ENCODE measurements at places on chromosomes 12 and 14.

DNA sequence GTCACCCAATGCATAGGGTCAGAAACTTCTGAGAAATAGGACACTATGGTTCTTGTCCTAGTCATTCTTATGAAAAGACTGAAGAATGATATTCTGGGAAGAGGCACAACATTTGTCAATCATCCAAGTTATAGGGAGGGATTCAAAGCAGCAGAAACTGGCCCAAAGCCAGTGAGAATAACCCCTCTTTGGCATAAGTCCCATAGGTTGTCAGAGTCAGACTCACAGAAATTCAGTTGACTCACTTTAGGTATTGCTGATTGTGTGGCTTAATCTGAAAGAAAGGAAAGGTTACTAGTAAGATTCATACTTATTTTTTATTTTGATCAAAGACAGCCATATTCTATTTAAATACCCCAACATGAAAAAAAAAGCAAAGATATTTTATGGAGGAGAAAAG lies 151.0 kb downstream of the SRGAP1 start:
- DNase-seq, result no peak

GRCh38 chr12:119672194-119672593 lies 4.3 kb downstream of the PRKAB1 start:
- DNase-seq, result no peak

DNA sequence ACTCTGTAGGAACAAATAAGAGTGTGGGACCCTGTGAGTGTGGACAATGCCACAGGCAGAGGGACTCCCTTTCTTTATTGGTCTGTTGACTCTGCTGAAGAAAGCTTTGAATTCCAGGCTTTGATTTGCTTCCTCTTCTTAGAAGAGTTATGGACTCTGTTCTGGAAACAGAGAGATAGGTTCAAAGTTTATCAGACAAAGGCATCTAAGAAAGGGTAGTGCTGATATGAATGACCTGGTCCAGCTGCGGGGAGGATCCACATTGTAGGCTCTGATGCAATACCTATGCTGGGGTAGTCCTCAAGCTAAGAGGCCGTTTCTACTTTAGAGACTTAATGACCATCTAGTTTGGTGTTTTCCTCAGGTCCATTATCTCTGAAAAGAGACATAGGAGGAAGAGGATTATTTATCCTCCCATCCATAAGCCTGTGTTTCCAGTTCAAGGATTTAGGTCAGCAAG lies 10.7 kb upstream of the IKZF4 start:
- no peak for DNase-seq

- DNase-seq, result no peak
Measured at GRCh38 chr12:86379337-86379736, 123.1 kb upstream of the MGAT4C start.

DNA sequence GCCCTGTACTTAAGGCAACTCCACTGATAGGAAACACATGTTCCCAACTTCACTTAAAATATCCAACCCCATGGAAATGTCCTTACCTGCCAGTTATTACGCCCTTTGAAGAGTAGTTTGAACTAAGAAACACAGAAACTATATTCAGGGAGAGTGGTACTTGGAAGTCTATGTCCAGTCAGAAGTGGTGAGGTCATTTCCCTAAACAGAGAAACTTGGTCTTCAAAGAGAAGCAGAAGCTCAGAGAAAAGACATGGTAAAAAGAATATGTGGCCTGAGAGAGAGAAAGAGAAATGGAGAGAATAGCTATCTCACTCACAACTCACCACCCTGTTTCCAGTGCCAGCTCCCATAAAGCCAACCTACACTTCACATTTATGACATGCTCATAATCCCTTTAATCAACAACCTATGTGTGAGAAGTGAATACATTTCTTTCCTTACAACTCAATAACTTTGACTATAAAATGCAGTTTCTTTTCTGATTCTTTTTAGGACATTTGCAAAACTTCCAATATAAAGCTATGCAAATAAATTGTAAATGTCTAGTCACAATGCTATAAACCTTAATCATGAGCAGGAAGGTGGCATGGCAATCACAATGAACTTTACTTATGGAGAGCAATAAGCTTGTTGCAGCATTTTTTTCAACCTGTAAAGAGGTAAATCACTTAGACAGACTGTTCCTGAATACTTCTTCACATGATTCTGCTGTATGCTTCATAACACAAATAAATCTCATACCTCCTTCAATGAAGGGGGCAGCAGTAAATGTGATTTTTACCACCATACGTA lies 67.1 kb downstream of the CPNE8 start:
- DNase-seq, result no peak

DNA sequence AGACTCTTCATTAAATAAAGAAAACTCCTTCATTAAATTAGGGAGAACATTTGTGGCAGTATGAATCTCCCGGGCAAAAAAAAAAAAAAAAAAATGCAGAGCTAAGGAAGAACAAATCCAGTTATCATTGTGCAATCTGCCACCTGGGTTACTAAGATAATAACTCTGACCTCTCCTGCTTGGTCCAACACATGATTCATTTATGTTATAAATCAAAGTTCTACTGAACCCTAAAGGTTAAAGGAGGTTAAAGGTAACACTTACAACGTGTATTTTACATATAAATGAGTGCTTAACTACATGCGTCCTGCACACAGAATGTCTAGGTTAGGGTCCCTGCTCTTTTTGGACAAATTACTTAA lies 4.2 kb downstream of the TGFB3 start:
- no peak for DNase-seq

DNA sequence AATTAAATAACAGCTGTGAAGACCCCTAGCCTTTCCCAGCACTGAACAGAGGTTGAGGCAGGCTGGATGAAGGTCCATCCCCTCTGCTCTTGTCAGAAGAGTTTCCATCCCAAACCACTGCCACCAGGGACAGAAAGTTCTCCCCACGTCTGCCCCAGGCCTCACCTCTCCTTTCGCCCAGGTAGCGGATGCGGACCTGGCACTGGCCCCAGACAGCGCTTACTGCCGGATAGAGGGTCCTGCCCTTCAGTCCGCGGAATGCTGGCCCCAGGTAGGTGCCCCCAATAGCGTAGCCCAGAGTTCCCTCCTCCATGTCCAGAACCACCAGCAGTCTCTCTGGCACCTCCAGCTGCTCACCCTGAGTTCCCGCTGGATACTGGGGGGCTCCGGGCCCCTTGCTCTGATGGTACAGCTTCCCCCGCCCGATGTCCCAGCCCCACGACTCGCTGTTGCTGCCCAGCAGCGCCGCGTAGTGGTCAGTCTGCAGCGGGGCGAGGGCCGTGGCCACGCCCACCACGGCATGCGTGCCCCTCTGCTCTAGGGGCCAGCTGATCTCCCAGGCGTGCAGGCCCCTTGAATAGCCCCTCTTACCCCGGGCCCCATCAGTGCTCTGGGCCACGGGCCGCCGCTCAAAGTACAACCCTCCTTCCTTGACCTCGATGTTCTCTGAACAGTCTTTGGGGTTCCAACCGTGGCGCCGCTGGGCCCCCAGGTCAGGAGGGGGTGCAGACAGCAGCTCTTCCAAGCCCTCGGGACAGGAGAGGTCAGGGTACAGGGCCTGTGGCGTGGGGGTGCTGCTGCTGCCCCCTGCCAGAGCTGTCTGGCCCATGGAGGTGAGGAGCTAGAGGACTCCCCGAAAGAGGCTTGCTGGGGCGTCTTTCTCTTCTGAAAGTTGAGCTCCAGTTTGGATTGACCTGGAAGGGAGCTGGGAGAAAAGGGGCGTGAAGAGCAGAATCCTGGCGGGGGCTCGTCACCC lies 742 bp downstream of the SPSB2 start:
- peak; percentile 72 for DNase-seq

DNA sequence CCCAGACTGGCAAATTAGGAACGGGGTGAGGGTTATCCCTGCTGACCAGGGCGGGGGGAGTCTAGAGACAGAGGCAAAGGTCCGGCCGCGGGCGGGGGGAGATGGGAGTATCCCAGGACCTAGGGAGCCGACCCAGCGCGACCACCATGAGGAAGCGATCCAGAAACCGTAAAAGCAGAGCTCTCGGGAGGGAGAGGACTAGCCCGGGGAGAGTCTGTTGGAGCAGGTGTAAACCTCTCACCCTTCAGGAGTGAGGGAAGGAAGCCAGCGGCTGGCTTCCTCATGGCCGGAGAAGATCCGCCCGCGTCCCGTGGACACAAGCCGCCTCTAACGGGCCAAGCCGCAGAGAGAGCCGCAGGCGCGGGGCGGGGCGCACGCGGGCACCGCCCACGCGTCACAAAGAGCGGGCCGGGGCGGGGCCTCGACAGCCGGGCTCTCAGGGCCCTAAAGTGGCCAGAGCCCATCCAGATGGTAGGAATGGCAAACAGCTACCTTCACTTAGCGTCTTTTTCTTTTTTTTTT lies at the start of gene ACRBP:
Gene ACRBP, minus strand, starts transcription at position 350 of the 522 bp plus-strand sequence. Its CDS starts 66 bp downstream, at position 284.
- no peak for DNase-seq

GRCh38 chr12:91171476-91171875 lies 11.1 kb downstream of the DCN start:
- DNase-seq, result no peak

DNA sequence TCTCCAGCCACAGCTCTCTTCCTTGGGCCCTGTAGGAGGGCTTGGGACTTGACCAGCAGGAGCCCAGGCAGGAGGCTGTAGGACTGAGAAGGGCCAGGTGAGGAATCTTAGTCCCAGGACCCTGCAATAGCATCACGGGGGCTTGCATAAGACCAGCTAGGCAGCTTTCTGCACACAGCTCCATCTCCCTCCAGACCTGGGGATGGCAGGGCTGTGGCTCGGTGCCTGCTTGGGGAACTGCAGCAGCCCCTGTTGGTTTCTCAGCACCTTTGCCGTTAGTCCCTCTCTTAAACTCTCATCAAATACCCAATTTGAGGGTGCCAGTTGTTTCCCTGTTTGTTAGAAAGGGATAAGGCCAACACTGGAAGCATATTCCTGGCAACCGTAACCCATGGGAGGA lies 14.3 kb downstream of the DIO3 start:
- no peak for DNase-seq

DNA sequence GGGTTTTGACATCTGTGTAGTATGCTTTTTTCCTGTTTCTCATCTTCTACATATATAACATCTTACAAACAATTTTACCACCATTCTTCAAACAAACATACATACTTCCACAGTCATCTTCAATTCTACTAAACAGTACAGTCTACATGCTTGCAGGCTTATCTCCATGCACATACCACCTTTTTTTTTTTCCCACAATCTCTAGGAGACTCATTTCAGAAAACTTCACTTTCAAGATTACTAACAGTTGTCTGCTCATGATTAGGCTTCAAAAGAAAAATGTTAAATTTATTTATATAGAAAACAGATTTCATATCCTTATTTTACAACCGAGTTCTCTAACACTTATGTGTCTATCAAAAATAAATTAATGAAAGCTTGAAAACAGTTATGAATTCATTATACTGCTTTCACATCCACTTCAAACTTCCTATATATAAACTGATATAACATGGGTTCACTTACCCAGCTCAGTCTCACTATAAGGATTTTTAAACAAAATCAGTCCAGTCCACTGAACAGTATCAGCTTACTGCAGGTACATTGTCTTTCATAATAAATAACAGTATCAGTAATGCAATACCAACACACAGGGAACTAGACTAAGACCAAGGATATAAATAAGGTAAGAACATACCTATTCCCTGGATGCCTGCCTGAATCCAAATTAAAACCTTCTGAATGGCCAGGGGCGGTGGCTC lies 42.5 kb downstream of the LRP6 start:
- no peak for DNase-seq

DNA sequence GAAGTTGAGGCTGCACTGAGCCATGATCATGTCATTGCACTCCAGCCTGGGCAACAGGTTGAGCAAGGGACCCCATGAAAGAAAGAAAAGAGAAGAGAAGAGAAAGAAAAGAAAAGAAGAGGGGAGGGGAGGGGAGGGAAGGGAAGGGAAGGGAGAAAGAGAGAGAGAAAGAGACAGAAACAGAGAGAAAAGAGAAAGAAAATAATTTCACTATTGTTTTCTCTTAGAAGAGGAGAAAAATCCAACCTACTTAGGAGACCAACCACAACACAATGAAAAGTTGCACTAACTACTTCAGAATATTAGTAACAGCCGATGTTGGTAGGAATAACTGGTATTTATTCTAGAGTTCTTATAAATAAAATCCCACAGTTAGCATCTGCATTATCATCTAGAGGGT lies 9.6 kb downstream of the TRAPPC6B start:
- no peak for DNase-seq

- DNase-seq, result no peak
Measured at GRCh38 chr14:100297320-100298300, 8.6 kb downstream of the SLC25A29 start.

GRCh38 chr12:132827763-132828703 lies 636 bp downstream of the GOLGA3 start:
- no peak for DNase-seq

DNA sequence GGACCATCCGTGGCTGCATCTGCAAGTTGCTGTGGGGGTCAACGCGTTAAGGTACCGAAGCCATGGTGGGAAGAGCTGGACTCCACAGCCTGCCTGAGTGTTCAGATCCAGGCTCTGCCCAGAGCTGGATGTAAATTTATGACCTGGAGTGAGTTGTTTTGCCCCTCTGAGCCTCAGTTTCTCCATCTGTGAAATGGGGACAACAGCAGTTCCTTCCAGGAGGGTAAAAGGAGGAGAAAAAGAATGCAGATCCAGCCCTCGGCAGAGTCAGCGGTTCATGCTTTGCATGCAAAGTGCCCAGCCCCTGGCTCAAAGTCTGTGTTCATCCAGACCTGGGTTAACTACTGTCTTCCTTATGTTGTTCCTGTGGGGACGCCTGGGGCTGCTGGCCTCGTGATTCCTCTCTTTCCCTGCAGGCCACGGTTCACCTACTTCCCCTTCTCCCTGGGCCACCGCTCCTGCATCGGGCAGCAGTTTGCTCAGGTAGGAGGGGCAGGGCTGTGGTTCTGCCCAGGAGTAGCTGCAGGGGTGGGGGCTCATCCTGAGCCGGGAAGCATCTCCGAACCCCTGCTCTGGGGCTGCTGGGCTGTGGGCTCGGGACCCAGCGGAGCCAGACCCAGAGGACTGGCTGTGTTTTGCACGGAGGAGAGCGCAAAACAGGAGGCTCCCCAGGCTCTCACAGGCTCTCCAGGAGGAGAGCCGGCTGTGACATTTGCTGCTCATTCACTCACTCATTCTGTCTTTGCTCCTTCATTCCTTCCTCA lies 41.9 kb downstream of the CYP46A1 start:
- DNase-seq, result no peak

GRCh38 chr14:50920482-50921230 lies 23.6 kb downstream of the PYGL start:
- no peak for DNase-seq

DNA sequence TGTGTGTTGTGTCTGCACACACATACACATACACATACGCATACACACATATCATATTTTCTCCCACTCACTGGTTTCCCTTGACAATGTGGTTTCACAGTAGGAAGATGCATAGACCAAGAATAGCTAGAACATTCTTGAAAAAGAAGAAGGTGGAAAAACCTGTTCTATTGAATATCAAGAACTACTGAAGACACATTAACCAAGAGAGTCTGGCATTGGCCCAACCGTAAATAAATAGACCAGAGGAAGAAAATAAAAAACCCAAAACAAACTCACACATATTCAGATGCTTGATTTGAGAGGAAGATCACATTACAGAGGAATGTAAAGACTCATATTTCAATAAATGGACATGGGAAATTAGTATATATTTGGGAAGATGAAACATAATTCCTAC lies 311.3 kb downstream of the FOXG1 start:
- DNase-seq, result no peak

GRCh38 chr14:71773898-71774481 lies 158.2 kb upstream of the RGS6 start:
- no peak for DNase-seq

GRCh38 chr12:119744900-119745606 lies 77.1 kb downstream of the PRKAB1 start:
- DNase-seq, result no peak

All from NCI-H1930 (cell line).